ENCODE measurements at places on chromosomes 11 and 22.
A peak's percentile ranks its signal among the peaks of the same experiment; 100 is the strongest.

DNA sequence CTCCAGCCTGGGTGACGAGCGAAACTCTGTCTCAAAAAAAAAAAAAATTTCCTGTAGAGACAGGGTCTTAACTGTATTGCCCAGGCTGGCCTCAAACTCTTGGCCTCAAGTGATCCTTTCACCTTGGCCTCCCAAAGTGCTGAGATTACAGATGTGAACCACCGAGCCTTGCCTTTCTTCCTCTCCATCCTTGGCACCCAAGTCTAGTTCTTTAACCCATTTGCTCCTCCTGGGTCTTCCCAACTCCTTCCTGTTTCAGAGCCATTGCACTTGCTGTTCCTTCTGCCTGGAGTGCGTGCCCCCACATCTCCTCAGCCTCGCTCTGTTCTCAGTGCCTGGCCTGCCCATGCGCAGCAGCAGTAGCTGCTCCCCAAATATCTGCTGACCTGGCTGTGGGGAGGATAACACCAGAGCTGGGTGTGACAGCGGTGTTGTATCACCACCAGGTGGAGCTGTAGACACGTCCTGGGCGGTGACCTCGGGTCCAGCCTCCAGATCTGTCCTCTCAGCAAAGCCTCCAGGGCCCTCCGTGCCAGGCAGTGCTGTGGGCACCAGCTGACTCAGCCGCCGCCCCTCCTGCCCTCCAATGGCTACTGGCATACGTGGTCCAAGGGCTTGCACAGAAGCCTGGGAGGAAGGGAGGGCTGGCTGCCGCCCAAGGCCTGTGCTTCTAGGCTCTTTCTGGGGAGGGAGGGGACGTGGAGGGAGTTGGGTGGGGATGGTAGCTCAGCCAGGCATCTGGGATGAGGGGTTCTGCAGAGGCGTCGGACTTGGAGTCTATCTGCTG lies 22.0 kb downstream of the TEF start:
- DNase-seq = peak; percentile 78

GRCh38 chr11:78032090-78032489 lies 9.0 kb upstream of the KCTD14 start:
- no peak for DNase-seq

DNA sequence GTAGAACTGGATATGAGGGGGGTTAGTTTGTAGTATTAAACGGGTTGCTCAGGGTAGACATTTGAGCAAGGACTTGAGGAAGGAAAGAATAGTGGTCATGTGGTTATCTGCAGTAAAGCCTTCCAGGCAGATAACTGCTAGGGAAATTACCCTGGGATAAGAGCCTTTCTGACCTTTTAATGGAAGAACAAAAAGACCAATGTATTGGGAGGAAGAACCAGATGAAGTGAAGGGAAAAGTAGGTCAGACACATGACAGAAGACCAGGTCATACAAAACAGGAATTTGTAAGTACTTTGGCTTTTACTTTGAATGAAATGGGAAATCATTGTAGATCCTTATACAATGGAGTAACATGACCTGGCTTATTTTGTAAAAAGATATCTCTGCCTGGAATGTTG lies 241.9 kb upstream of the CTSC start:
- DNase-seq = no peak

- DNase-seq = no peak
These were observed 76.4 kb downstream of the C2CD3 start for GRCh38 chr11:74094393-74094792.

DNA sequence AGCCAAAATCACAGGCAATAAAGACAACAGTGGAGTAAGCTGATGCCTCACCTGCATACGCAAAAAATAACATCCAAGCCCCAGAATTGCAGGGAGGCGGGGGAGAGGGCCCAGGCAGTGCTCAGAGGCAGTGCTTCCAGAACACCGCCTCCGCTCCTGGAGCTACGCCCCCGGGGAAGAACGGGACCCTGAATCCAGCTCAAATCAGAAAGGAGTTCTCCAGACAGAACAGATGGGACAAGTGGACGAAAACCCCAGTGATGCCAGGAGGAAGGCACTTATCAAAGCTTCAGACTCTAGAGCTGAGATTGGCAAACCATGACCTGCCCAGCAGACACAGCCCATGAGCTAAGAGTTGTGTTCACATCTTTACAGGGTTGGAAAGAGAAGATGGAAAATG lies 683.9 kb downstream of the TBC1D22A start:
- no peak for DNase-seq

DNA sequence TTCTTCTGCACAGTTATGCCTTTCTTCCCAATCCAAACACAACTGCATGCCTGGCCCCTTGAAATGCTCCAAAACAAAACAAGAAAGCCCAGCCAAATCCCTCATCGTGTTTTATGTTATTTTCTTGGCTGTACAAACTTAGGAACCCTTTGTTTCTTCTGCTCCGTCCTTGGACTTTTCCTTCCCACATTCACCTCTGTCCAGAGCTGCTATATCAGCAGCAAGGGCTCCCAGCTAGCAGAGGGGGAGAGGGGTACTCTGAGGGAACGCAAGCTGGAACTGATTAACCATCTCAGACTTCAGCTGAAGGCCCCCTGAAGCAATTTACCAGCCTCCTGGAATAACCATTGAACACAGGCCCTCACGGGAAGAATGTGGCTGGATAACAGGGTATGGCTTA lies 214.7 kb downstream of the TENM4 start:
- no peak for DNase-seq

GRCh38 chr11:44977493-44977984 lies 26.9 kb upstream of the TP53I11 start:
- no peak for DNase-seq

- no peak for DNase-seq
These were observed 1.2 kb downstream of the GPR83 start for GRCh38 chr11:94400050-94400449.

GRCh38 chr11:120097721-120098385 lies 40.1 kb downstream of the TRIM29 start:
- no peak for DNase-seq

- DNase-seq = peak; percentile 65
These were observed 429.7 kb downstream of the ETS1 start for GRCh38 chr11:128157423-128158298.

DNA sequence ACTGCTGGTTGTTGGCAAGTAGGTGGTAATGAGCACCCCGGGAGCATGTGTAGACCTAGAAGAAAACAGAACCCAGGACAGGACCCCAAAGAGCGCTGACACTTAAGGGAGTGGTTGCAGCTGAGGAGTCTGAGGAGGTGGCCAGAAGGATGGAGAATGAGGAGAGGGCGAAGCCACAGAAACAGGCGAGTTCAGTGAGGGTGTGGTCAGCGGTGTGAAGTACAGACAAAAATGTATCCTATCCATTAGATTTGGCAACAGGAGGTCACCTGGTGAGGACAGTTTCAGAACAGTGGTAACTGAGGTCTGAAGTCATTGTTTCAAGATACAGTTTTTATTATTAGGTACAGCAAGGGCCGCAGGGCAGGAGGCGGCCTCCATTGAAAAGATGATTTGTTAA lies 8.6 kb upstream of the THY1 start:
- no peak for DNase-seq

DNA sequence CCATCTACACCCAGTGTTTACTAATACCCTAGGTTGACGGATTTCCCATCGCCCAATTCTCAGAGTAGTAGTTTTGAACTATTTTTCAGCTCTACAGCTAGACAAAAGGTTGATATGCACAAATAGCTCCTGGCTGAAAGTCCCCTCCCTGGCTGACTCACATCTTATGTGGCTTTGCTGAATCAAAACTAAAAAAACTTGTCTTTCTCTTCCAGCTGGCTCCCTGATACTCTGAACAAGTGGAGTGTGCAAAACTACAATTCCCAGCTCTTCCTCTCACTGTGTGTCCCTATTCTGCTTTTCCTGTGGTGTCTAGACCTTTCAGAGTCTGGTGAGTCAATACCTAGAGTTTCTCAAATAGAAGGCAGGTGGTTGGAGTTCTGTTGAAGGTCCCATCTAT lies 12.7 kb upstream of the LARGE1 start:
- no peak for DNase-seq

- no peak for DNase-seq
These were observed 757 bp downstream of the RNASEH2C start for GRCh38 chr11:65719871-65720210.

DNA sequence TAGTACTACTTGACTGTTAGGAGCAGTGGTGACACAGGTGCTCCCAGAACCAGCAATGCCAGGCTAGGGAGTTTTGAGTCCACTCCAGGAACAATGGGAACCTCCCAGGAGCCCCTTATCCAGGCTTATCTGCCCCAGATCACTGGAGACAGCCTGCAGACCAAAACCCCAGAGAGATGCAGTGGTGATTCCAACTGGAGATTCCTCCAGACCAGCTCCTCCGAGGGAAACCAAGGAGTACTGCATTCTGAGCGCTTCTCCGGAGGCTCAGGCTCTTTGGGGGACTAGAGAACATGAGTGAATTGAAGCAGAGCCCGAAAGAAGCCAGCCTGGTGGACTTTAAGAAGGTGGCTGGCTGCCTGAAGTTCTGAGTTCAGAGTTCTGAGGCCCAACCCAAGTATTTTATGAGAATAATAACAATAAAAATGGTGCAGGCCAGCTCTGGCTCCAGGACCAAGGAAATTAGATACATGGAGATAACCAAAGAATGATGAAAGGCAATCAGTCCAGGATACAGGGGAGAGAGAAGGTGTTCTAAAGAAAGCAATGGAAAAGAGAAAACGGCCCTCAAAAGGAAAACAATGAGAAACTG lies 1.3 kb upstream of the TMEM25 start:
- DNase-seq = no peak

DNA sequence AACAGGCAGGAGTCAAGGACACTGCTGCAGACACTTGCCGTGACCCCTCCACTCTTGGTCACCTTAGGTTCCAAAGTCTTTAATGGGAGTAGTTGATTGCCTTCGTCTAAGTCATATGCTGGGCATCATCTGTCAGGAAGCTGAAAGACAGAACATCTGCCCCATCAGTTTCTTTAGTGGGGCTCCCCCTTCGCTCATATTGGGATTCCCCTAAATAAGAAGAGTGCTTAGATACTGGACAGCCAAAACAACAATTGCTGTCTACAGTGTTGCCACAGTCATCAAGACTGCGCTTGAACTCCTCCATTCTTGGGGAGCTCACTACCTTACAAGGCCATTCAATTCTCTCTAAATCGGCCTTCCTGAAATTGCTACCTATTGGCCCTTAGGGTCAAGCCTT lies 58.5 kb downstream of the UBASH3B start:
- no peak for DNase-seq
